ENCODE measurements at places on chromosomes 2 and 18. TPM values are rescaled to one million over a fixed set of nuclear protein-coding genes. Genes with fewer than 3 reads are reported as not detected.

- DNase-seq, result no peak
These were observed 37.9 kb downstream of the MTERF4 start for GRCh38 chr2:241064008-241064801.

Gene MAP3K19
- total RNA-seq, result not detected

Gene CCDC85A
- 10.2 TPM for total RNA-seq

DNA sequence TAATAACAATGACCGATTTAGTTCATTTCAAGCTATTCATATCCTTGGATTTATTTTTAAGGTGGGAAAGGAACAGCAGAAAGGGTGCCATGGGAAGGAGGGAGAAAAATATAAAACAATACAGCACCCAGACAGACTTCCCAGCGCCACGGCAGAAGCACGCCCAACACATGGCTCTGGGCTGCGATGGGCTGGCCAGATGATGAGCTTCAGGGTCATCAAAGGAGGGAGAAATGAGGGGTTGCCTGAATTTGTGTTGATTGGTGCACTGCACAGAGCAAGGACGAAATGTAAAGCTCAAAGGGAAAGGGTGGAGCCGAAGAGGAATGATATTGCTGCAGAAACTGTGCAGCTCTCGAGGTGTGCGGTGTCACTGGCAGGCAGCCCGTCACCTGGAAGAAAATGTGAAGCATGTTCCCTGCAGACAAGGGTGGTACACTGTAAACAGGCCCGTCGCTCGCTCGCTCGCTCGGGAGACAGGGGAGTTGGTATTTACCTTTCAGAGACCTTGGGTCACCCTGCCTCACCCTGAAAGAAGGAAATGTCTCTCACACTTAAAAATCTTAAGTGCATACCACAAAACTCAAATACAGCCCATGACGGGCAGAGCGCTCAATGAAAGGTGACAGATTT is 195.5 kb upstream of the CTAGE1 start:
- no peak for DNase-seq

- peak; percentile 16 for DNase-seq
These were observed 95.8 kb downstream of the KYNU start for GRCh38 chr2:142973160-142973821.

DNA sequence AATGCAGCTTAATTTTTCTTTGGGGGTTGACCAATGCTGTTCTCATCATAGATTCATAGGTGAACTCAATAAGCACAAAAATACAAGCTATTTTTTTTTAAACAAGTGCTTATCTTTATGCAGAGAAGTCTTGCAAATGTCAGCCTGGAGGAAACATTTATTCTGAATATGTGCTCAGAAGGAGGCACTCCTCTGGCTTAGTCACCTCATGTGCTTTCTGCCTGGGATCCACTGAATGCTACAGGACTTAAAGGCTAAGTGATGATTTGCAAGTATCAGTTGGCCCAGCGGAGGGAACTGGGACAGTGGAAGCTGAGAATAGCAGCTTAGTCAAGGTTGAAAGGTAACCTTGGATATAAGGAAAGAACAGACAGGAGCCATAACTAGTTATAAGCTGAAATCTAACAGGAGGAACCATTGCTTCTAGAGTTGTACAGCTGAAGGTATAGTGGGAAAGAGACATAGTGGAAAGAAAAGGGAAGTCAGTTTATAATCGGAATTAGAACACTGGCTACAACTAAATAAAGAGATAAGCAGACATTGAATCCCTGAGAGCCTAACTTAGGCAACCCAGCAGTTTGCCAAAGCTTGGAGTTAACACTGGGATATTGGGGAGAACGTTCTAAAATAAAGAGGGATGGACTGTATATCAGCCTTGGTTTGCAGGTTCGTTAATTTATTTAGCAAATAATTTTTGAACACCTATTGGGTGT is 488.7 kb downstream of the SUCLG1 start:
- DNase-seq, result no peak

- DNase-seq, result no peak
These were observed 58.8 kb downstream of the MAP4K4 start for GRCh38 chr2:101756266-101756665.

GRCh38 chr2:204591225-204591624 is 46.0 kb downstream of the PARD3B start:
- no peak for DNase-seq

Gene GALNT13
- 0.05 TPM for total RNA-seq

GRCh38 chr18:35106013-35106844 is 65.0 kb downstream of the MAPRE2 start:
- no peak for DNase-seq

Gene TEKT4
- total RNA-seq, result not detected

Gene C1QL2
- total RNA-seq, result not detected

DNA sequence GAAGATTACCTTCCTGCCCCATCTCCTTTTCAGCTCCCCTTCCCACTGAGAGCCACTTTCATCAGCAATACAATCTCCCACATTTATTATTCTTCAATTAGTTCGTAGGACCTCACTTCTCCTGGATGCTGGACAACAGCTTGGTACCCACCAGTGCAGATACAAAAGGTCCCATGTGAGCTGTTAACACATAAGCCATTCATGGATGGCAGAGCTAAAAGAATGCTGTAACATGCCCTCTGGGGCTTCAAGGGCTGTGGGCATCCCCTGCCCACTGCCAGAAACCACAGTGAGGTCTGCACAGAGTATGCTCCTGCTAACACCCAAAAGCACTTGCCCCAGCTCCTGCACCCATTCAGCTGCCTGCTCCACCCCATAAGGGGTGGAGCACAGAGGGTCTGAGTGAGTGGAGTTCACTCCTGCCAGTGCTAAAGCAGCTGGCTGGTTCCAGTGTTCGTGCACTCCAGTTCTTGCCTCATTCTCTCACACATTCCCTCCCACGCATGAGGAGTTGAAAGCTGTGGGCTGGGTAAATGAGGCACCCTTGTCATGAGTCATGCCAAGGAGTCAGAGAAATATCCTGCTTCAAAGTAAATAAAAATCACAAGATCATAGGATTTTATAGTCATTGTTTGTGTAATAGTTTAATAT is 305.9 kb upstream of the TMEFF2 start:
- peak; percentile 79 for DNase-seq

Gene CNDP1
- not detected for total RNA-seq

Gene SFT2D3
- 5.6 TPM for total RNA-seq

DNA sequence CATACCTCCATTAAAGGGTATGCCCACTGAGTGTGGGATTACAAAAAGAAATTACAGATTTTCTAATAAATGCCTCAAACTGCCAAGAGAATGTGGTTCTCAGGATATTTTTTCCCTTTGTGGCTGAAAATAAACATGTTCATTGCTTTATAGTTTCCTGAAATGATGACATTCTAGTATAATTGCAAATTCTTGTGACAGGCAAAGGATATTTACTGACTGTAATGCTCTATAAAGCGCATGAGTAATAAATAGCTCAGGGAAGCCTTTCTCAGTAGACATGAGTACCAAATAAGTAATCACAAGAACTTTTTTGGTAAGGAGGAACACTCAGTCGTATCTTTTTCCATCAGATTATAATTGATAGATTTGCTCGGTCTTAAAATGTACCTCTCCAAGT is 72.3 kb downstream of the FTCDNL1 start:
- no peak for DNase-seq

- peak; percentile 24 for DNase-seq
These were observed 496.9 kb upstream of the VRK2 start for GRCh38 chr2:57549642-57550102.

DNA sequence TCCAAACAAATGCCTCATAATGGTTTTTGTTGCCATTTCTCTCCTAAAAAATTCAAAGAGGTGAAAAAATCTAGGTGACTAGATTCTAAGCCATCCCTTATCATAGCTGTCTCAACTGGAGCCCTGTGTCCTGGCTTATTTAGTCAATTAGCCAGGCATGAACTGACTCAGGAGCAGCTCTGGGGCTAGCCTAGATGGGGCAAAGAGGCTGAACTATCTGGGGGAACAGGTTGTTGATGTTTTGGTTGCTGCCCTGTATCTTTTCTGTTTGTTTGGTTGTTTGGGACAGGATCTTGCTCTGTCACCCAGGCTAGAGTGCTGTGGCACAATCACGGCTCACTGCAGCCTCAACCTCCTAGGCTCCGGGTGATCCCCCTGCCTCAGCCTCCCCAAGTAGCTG is 14.7 kb downstream of the GEMIN6 start:
- DNase-seq, result no peak

Gene TANC1
- 22.8 TPM for total RNA-seq

- no peak for DNase-seq
These were observed 207.9 kb upstream of the RAB6C start for GRCh38 chr2:129771418-129772189.

Gene CFAP65
- not detected for total RNA-seq

GRCh38 chr2:38444247-38444646 is 67.2 kb upstream of the ATL2 start:
- peak; percentile 57 for DNase-seq

- no peak for DNase-seq
These were observed 71.1 kb downstream of the ROCK1 start for GRCh38 chr18:21040466-21040865.

Gene CTDP1
- total RNA-seq, result 11.2 TPM

Gene SPP2
- 0.27 TPM for total RNA-seq

GRCh38 chr2:238097988-238098871 is 1.9 kb upstream of the ESPNL start:
- peak; percentile 6 for DNase-seq

Gene MALL
- total RNA-seq, result 42.0 TPM

DNA sequence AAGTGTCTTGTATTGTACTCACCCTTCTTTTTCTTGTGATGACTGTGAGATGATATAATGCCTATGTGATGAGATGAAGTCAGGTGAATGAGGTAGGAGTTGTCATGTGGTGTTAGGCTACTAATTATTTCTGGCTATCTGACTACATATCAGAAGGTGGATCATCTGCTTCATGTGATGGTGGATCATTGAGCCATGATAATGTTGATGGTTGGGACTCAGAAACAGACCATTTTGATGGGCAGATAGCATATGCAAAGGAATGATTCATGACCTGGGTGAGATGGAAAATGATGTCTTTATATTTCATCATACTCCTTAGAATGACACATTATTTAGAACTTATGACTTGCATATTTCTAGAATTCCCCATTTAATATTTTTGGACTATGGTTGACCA is 19.5 kb downstream of the ANKRD30B start:
- no peak for DNase-seq

DNA sequence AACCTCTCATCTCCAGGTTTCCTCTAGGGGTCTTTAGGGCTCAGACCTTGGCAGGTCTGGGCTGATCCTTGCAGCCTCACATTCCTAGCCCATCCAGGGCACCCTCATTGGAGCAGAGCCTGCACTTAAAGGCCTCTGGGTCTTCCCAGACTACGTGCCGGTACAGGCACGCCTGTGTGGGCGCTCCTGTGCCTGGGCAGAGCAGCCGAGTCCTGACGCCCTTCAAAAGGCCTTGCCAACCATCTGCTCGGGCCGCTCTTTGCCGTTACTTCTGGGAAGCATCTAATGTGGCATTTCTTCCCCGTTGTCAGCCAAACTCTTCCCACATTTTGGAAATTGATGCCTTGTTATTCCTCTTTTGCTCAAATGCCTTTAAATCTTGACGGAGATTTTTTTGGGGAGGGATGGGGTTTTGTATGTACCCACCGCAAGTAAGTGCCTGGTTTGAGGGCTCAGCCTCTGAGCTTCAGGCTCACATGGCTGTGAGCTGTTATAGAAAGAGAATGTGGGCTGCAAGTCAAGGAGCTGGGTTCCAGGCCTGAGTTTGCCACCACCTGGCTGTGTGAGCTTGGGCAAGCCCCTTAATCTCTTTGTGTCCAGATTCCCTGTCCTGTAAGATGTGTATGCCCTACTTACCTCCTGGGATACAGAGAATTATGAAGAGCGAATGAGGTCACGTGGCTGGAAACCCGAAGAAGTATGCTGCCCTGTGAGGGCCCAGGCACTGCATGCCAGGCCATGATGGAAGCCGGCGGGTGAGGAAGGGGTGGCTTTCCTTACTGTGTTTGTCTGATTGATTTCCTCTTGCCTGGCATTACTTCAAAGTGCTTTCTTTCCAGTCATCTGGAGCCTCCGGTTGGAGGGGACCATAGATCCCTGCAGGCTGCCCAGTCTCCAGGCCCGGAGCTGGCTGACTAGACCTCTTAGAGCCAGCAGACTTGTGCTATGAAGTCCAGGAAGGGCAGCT is 20.6 kb downstream of the EHD3 start:
- DNase-seq, result no peak

- DNase-seq, result no peak
These were observed 38.7 kb upstream of the ATL2 start for GRCh38 chr2:38415728-38416291.

DNA sequence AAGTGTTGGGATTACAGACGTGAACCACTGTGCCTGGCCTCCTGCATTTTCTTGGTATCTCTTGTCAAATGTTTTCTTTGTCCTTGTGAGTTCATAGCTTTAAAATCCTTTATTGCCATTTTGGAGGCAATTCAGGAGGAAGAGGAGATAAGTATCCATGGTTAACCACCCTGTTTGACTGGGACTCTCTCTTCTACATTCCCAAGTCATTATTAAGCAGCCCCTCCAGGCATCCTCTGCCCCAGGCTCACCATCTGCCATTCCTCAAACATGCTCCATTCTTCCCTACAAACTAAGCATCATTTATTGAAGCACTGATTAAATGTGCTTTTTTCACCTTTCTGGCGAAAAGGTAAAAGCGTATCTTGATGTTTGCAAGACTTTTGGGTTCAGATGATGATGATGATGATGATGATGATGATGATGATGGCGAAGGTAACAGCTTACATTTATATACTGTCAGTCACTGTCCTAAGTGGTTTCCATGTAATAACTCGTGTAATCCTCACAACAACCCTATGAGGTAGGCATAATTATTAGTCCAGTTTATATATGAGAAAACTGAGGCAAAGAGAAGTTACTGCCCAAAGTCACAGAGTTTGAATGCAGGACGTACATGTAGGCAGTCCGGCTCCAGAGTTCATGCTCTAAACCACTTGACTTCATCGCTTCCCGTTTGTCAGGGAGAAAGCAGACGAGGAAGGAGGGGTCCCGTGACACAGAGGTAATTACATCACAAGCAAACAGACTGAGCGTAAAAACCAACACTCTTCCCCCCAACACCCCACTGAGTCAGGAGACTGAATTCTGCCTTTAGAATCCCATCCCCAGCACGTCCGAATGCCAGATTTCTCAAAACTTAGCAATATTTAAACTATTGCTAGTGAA is 69.7 kb upstream of the ACKR3 start:
- peak; percentile 68 for DNase-seq

GRCh38 chr2:204359076-204359475 is 186.2 kb upstream of the PARD3B start:
- DNase-seq, result no peak

Gene FAM110C
- total RNA-seq, result not detected

DNA sequence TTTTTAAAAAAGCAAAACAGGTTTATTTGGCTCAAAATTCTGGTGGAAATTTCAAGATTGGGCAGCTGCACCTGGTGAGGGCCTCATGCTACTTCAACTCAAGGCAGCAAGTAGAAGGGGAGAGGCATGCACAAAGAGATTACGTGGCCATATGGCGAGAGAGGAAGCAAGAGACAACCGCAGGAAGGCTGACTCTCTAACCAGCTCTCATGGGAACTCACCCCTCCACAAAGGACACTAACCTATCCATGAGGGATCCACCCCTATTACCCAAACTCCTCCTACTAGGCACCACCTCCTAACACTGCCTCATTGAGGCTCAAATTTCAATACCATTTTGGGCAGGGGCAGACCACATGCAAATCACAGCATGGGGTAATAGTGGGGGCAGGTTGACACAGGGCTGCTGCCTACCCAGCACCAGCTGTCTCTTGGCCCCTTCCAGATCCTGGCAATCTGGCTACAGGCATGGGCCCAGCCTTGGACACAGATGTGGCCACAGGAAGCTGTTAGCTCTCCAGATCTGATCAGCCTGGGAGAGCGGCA is 2.0 kb upstream of the CAPN10 start:
- no peak for DNase-seq

All from M059J (cell line).